ENCODE measurements at places on chromosomes 16 and 17.

DNA sequence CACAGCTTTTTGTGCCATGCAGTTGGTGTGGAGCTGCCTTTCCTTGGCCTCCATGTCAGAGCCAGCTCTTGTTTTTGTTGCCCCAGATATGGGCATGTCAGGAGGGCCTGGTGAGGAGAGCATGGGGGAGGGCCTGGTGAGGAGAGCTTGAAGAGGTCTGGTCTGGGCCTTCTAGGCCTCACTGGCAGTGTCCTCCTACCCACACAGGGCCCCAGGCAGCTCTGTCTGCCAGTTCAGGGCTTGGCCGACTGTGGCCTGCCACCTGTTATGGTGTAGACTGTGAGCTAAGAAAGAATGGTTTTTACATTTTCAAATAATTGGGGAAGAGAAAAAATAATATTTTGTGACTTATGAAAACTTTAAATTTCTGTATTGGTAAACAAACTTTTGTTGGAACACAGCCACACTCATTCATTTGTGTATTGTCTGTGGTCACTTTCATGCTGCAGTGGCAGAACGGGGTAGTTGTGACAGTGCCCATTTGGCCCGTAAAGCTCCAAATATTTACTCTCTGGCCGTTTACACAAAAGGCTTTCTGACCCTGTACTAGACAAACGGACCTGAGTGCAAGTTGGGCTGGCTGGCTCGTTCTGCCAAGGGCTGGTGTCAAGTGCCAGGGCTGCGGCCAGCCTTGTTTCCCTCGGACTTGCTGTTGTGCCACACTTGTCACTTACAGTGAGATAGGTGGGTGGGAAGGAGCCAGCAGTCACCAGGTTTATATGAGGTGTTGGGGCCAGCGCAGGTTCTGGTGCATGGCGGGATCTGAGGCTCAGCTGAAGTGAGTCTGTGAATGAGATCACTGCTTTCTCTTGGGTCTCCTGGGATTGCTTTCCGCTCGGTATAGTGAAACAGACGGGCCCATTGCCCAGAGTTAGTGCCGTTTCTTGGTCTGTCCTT, 18.2 kb downstream of the PGS1 start:
- DNase-seq, result no peak

- DNase-seq, result no peak
Observed at GRCh38 chr17:56987283-56987834, 9.4 kb downstream of the SCPEP1 start.

DNA sequence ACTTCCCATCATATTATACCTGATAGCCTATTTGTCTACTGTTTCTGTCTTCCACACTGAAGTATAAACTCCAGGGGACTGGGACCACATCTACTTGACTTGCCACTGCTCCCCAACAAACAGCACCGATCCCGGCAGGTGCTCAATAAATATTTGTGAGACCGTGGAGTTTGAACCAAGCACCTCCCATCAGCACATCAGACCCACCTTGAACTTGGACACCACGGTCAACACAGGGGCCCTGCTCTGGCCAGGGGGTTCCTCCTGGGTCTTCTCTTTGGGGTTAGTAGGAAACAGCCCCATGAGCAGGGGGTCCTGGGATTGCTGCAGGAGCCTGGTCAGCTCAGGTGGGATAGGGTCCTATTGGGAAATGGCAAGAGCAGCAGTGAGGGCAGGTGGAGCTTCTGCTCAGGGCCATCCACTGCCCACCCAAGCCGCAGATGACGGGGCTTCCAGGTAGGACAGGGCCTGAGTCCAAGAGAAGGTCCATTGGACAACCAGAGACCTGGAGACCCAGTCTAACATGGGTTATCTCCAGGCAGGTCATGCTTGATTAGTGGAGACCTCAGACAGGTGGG, 19.9 kb downstream of the ZNHIT3 start:
- DNase-seq, result no peak

- DNase-seq, result no peak
Observed at GRCh38 chr16:75965504-75966374, 239.4 kb upstream of the CPHXL start.

DNA sequence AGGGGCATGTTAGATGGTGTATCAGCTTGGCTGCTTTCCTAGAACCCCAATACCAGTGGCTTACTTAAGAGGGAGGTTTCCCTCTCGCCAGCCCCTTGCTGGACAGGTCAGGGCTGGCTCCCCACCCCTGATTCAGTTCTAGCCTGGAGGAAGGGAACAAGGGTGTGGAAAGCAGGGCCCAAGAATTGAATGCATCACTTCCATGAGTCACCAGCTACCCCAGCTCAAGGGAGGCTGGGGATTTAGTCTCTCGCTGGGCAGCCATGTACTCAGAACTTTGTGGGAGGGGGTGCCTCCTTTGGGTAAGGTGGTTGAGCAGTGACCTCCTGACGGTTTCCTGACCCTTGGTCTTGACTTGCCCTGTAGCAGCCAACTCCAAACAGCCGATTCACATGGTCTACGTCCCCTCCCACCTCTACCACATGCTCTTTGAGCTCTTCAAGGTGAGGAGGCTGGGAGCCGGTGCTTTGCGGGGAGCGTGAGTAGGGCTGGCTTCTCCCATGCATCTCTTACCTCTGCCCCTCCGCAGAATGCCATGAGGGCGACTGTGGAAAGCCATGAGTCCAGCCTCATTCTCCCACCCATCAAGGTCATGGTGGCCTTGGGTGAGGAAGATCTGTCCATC, 12.8 kb downstream of the PDK2 start:
- no peak for DNase-seq

DNA sequence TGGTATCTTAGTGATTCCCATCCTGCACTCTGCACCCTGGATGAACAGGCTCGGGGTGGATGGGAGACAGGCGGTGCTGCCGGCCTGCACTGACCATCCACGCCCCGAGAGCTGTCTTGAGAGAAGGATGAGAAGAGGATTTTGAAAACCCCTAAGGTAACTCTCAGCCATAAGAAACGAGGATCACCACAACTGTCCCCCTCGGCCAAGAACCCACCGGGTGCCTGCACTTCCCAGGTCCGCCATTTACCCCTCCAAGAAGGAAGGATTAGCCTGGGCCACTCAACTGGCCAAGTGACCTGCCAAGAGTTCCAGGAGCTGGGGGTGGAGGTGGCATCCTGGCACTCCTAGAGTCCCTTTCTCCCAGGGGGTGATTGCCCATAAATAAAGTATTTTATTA, 302.4 kb upstream of the TNRC6C start:
- no peak for DNase-seq

DNA sequence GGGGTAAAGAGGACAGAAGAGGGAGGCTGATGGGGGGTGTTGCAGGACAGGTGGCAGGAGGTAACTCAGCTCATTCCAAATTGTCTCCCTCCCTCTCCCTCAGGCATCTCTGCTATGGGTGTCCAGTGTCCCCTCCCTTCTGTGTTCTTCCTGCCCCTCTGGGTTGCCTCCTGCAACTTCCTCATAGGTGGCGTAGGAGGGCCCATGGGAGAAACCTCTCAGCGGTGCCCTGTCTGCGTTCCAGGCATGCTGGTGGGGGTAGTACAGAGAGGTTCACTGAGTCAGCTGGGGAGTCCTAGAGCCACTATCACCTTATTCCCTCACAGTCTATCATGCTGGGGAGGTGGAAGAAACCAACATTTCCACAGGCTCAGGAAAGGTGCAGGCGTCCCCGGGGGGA, 14.7 kb upstream of the ODF4 start:
- DNase-seq, result no peak

DNA sequence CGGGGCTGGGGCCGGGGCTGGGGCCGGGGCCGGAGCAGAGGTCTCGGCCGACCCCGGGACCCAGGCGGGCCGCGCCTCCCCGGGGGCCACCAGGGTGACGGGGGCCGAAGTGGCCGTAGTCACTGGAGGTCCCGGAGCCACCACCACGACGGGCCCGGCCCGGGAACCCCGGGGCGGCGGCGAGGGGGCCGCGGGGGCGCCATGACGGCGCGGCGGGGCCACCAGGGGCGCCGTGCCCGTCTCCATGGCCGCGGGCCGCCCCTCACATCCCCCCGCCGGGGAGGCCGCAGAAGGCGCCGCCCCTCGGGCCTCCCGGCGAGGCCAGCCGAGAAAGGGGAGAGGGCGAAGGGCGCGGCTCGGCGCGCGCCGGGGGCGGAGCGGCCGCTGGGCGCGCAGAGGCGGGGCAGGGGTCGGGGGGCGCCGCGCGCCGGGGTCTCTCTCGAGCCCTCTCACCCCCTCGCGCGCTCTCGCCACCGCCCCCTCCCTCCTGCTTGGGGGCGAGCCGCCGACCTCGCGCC, 297 bp downstream of the TBC1D10B start:
- no peak for DNase-seq

GRCh38 chr17:62676952-62677596, 49.6 kb downstream of the MRC2 start:
- DNase-seq, result no peak

- DNase-seq, result no peak
Observed at GRCh38 chr17:37797206-37797605, 52.3 kb upstream of the HNF1B start.

- DNase-seq, result no peak
Observed at GRCh38 chr17:38579934-38580333, 25.8 kb downstream of the SRCIN1 start.

DNA sequence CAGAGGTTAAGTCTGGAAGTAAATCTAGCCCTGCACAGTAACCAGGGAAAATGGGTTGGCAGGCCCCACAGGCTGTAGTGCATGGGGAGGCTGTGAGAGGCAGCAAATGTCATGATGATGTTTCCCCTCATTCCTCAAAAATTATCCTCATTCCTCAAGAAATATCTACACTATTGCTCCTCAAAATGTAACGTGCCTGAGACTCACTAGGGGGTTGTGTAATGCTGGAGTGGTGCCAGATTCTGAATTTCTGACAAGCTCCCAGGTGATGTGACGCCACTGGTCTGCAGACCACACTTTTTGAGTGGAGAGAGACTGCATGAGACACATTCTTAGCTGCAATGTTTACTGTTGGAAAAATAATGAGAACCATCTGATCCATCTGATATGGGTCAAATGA, 1.2 kb upstream of the MPP3 start:
- no peak for DNase-seq

GRCh38 chr16:55552621-55553020, 13.9 kb upstream of the CAPNS2 start:
- DNase-seq, result no peak

GRCh38 chr16:77834635-77835540, 46.5 kb downstream of the VAT1L start:
- DNase-seq, result no peak

- no peak for DNase-seq
Observed at GRCh38 chr17:58091024-58091567, 7.9 kb downstream of the DYNLL2 start.

DNA sequence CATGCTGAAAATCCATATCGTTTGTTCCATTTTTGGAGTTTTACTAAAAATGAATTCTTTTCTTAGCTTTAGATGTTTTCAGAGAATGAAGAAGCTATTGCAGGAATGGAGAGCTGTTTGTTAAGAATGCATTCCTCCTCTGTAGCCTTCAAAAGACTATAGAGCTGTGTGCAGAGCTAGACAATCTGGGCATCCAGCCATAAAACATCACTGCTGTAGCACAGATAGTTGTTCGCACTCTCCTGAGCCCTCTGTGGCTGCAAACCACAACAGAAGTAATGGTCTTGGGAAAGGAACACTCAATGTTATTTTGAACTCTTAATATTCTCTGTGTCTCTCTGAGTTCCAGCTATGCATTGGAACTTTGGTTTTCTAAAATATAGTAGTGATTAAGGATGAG, 4.9 kb downstream of the TNRC6C start:
- no peak for DNase-seq

DNA sequence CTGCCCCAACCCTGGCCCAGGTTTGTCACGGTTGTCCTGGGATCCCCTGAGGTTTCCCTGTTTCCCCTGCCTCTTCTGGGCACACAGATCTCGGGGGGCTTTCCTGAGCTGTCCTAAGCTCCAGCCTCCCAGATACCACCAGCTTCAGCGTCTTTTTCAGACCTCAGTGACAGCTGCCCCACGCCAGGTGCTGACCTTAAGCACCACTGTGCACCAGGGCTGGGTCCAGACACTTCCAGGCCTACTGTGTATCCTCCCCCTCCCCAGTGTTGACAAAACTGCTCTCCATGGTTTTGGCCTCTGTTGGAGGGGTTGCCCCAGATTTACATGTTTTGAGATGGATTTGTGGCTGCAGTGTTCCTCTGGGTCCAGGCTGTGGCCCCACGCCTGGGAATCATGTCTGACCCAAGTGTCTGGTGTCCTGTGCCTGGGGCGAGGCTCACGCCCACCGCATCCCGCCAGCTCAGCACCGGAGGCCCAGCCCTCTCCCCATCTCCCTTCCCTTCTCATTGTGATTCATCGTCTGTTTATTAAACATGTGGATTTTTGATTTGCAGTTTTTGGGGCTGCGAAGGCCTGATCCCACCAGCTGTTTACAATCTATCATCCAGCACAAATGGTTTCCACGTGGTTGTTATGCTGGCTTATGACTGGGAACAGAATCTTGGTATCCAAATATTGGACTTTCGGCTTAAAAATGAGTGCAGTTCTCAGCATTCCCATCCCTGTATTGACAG, 82.1 kb downstream of the METRNL start:
- no peak for DNase-seq

- no peak for DNase-seq
Observed at GRCh38 chr17:36088670-36089338, 1.1 kb downstream of the CCL3 start.

GRCh38 chr17:41457676-41458075, 9.5 kb downstream of the KRT32 start:
- DNase-seq, result no peak

DNA sequence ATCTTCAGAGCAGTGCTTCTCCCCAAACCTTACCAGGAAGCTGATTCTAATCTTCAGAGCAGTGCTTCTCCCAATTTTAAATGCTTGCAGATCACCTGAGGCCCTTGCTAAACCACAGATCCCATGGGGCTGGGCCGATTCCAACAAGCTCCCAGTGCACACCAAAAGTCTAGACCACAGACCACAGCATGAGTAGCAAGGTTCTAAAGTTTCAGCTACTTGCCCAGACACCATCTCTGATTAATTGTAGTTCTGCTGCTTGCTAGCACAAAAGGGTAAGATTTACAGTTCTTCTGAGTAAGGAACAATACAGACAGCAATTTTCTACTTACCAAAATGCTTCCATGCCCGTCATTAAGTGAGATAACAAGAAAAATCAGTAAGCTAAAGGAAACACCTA, 12.2 kb downstream of the CLEC3A start:
- DNase-seq, result no peak

GRCh38 chr17:79326814-79327213, 252.2 kb downstream of the ENGASE start:
- DNase-seq, result no peak

DNA sequence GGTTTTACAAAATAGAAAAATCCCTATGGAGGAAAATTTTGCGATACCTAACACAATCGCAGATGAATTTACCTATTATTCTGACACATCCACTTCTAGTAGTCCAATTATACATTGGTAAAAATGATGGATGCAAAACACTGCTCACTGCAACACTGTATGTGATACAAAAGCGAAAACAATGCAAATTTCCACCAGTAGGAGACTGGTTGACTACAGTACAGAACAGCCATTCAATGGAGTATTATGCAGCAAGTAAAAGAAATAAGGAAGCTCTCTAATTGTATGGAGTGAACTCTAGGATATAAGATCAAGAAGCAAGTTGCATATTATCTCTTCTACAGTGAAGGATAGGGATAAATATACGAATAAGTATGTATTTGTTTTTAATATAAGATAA, 48.5 kb downstream of the SETD6 start:
- no peak for DNase-seq
